ENCODE measurements at places on chromosomes 6 and 20.

- DNase-seq, result no peak
Measured at GRCh38 chr6:18178960-18179615, 23.9 kb downstream of the KDM1B start.

DNA sequence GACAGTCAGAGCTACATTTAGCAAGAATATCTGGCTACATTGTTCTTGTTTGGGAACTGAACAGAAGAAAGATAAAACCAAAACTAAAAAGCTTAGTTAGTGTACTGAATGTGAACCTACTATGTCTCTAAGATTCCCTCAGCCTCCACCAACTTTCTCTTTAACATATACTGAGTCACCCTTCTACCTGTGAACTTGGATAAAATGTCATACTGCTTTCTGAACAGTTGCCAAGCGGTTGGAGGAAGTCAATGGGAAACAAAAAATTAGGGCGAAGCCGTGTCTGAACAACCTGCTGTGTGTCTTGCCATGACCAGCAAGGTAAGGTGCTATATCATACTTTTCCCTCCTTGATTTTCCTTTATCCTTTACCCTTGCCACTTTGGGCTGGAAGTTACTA lies 243.5 kb downstream of the BTBD9 start:
- DNase-seq, result no peak

DNA sequence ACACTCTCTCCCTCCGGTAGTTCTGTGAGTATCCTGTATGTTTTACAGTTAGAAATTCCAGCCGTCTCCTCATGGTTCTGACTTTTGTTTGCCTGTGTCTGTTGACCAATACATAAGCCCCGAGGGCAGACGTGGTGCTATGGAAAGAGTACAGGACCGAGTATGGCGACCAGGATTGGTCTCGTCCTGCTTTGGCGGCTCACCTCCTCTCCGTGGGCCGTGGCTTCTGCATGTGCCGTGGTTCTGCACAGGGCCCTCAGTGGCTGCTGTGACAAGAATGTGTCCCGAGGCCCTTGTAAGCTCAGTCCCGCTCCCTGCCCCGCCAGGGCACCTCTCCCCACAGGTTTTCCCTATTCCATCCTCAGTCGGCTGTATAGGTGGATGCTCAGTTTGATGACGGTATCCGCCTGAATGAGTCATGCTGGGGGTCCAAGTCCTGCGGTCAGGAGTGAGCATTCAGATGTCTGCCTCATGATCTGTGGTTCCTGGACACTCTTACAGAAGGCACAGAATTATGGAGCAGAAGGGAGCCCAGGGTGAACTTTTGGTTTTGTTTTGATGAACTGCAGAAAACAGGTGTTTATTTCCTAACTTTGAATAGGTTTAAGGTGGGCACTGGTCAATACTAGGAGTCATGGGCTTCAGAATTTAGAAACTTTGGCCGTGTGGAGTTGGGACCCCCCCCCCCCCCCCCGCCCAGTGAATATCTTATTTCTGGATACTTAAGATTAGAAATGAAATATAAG lies 1.2 kb downstream of the ARFGAP1 start:
- no peak for DNase-seq

- DNase-seq, result no peak
Measured at GRCh38 chr6:82277686-82278085, 30.1 kb upstream of the IBTK start.

DNA sequence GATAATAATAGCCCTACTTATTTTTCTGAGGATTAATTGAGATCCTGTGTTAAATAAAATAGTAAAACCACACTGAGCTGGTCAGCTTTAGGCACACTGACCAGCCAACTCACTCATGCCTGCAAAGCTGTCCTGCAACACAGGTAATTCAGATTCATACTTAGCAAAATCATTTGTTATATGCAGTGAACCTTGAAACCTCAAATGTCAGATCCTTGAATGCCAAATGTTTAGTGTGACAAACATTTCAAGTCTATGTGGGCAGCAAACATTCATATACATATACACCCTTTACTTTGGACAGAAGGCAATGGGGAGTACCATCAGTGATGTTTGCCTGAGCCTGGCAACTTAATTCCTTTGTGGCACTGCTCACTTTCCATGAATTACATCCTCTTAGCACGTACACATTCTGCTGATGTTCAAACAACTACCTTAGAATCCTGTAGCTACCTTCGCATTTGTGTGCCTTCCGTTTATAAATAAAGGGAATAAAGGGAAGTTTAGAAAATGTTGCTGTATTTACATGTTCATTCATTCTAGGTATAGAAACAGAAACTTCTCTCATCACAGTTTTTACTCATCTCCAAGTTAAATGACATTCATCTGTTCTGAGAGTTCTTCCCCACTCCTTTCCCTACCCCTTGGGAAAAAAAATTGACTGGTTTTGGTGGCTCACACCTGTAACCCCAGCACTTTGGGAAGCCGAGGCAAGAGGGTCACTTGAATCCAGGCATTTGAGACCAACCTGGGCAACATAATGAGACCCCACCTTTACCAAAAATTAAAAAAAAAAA lies 140.8 kb downstream of the ZFAND3 start:
- DNase-seq, result no peak
